ENCODE measurements at places on chromosomes 11 and 22. TPM values are rescaled to one million over a fixed set of nuclear protein-coding genes. Genes with fewer than 3 reads are reported as not detected.

IL18 gene
- total RNA-seq: 0.33 TPM

KRTAP5-7 gene
- total RNA-seq: not detected

ZBTB16 gene
- 13.4 TPM for total RNA-seq

BEST1 gene
- not detected for total RNA-seq

All from T-cell (primary cell).